Epithelial cell of proximal tubule (primary cell): ENCODE measurements at places on chromosomes 4 and X. TPM values are rescaled to one million over a fixed set of nuclear protein-coding genes. Genes with fewer than 3 reads are reported as not detected.

DNA sequence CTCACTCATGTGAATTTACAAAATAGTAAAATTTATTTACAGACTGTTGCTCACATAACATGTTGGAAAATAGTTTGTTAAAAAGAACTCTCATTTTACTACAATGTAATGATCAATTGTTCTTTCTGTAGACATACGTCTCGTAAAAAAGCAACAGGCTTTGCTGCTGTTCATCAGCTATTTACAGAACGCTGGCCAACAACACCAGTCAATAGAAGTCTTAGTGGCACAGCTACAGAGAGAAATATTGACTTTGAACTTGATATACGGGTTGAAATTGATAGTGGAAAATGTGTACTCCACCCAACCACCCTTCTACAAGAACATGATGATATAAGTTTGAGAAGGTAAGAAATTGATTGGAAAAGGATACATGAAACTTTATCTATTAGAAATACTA is 47.6 kb upstream of the ADAD1 start:
- no peak for DNase-seq

DNA sequence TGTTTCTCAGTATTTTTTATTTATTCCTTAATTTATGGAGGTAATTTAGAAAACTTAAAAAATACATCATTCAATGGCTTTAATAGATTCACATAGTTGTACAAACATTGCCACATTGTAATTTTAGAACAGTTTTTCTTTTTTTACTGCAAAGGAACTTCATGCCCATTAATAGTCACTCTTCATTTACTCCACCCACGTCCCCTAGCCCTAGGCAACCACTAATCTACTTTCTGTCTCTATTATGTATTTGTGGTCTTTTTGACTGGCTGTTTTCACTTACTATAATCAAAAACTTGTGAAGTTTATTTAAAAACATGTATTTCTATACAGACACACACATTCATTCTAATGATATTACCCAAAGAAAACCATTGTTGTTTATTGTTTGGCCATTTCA is 664.8 kb downstream of the GRID2 start:
- DNase-seq, result no peak

- DNase-seq, result no peak
Measured at GRCh38 chr4:129821073-129821472, 725.1 kb downstream of the C4orf33 start.

GRCh38 chrX:109797311-109797975 is 64.4 kb upstream of the ACSL4 start:
- no peak for DNase-seq

DNA sequence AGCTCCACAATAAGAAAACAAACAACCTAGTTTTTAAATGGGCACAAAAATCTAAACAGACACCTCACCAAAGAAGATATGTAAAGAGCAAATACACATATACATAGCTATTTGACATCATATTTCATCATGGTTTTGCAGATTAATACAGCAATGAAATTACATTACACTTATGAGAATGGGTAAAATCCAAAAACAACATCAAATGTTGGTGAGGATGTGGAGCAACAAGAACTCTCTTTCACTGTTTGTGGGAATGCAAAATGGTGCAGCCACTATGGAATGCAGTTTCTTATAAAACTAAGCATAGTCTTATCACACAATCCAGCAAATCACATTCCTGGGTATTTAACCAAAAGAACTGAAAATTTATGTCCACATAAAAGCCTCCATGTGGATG is 25.0 kb downstream of the TLR6 start:
- DNase-seq, result no peak

DNA sequence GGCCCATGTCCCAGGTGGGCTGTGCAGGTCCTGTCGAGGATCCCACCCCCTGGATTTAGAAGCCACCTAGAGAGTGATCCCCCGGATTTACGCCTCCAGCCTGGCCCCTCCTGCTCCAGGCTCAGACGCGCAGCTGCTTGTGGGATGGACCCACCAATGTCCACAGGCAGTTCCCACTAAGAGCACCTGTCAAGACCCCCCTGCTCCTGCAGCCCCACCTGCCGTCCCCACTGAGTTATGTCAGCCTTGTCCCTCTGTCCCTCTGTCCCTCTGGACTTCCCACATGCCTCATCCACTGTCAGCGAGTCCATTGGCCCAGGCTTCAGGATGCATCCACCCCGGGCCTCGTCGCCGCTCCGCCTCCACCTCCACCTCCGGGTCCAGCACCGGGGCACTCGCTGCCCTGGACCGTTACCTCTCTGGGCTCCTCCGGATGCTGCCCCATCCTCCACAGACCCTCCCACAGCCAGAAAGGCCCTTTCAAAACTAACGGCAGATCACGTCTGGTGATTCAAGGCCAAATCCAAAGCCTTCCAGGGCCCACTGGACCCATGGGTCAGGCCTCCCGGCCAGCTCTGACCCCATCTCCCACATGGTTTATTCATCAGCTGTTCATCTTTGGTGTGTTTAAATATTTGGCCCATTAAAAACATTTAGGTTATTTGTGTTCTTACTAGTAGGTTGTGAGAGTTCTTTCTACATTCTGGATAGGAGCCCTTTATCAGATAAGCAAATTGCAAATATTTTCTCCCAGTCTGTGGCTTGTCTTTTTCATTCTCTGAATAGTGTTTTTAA is 28.3 kb downstream of the HTRA3 start:
- DNase-seq, result no peak

DNA sequence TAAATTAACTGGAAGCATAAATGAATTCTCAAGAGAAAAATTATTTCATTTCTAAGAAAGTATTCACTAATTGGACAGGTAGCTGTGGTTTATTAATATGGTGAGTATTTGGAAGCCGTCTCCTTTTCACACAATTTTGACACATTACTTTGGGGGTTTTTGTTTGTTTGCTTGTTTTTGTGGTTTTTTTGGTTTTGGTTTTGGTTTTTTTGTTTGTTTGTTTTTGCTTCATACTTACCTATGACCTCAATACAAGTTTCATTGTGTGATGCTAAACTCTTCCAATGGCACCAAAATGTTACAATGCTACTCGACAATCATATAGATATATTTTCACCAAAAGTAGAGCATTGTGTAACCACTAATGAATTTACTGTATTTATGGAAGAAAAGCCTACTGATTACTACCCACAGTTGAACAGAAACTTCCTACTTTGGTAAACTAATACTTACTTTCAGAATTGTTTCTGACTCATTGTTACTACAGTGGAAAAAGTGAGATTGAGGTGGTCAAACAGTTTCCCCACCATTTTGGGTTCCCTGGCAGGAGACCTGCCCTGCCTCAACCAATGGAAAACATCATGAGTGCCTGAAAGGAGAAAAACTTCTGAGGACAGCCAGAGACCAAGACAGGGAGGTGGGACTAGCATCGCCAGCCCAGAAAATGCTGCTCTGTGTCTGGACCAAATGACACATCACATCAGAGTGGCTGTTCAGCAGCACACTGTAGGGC is 443.1 kb downstream of the HNRNPD start:
- no peak for DNase-seq

GRCh38 chr4:107689912-107690587 is 30.0 kb downstream of the PAPSS1 start:
- DNase-seq, result peak; percentile 56

GRCh38 chr4:107575243-107575642 is 144.8 kb downstream of the PAPSS1 start:
- no peak for DNase-seq

- DNase-seq, result no peak
Measured at GRCh38 chr4:27350161-27350560, 489.5 kb downstream of the STIM2 start.

DNA sequence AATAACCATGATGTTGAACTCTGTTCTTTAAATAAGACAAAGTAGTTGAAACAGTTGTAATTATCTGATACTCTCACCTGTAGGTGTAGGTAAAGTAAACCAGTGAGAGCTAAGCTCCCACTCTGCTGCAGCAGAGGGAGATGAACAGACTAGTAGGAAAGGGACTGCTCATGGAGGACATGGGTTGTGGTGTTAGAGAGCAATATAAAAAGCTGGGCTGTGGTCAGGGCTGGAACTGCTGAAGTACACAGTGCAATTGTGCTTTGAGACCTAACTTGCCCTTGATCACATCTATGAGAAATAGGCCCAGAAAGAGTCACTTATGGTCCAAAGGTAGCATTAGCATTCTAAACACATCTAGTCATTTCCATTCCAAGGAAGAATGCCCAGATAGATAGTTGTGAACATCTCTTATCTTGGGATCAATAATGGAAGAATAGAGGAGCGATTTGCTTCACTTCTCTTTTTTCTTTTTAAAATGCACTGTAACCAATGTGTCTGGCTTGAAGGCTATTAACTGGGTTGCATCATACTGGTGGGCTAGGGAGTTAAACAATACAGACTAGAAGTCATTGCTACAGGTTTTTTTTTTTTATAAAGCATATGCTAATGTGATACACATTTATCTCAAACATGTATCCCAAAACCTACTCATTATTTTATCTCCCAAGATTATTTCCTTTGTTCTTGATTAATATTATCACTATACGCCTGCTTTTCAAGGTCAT is 251.3 kb upstream of the CENPE start:
- no peak for DNase-seq

GRCh38 chr4:16590797-16591196 is 307.6 kb downstream of the LDB2 start:
- DNase-seq, result no peak

- DNase-seq, result no peak
Measured at GRCh38 chrX:101220662-101221260, 1.2 kb downstream of the DRP2 start.

- no peak for DNase-seq
Measured at GRCh38 chrX:148459343-148459742, 41.1 kb upstream of the AFF2 start.

DNA sequence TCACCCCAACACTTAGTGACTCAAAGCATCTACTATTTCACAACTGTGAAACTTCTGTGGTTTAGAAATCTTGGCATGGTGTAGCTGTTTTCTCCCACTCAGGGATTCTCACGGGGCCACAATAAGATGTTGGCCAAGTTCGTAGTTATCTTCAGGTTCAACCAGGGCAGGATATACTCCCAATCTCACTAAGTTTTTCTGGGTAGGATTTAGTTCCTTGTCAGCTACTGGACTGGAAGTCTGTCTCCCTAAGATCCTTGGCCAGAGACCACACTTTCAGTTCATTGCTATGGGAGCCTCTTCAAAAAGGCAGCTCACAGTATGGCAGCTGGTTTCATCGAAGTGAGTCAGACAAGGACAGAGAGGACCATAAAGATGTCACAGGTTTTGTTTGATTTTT is 111.7 kb upstream of the PDHA2 start:
- peak; percentile 78 for DNase-seq

DNA sequence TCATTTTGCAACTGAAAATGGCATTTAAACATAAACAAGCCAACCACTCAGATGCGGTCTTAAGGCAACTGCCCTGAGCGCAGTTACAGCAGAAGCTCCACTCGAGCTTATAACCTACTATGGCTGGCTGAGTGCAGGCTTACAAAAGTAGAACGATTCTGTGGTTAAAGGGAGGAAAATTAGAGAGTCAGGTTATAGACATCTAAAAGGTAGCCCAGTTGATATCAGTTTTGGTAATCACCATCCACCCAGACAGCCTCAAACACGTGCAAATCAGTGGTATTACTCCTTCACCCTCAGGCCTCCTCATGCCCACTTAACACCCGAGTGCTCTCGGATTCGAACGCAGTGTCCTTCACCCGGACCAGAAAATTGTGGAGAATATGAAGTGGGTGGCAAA is 3.1 kb downstream of the LEF1 start:
- DNase-seq, result no peak

DNA sequence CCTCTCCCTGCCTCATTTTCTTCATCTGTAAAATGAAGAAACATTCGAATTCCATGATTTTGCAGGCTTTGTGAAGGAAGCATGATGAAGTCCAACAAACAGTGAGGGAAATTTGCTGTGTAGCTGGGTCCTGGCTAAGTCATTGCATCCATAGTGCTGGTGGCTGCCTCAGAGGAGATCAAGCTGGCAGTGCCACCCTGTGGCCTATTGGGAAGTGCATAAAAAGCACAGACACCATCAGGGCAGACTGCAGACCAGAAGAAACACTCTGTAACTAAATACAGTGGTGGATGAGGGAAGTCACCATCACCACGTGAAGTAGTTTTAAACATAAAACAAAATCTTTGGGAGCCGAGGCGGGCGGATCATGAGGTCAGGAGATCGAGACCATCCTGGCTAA is 40.7 kb upstream of the DDX3X start:
- DNase-seq, result no peak

DNA sequence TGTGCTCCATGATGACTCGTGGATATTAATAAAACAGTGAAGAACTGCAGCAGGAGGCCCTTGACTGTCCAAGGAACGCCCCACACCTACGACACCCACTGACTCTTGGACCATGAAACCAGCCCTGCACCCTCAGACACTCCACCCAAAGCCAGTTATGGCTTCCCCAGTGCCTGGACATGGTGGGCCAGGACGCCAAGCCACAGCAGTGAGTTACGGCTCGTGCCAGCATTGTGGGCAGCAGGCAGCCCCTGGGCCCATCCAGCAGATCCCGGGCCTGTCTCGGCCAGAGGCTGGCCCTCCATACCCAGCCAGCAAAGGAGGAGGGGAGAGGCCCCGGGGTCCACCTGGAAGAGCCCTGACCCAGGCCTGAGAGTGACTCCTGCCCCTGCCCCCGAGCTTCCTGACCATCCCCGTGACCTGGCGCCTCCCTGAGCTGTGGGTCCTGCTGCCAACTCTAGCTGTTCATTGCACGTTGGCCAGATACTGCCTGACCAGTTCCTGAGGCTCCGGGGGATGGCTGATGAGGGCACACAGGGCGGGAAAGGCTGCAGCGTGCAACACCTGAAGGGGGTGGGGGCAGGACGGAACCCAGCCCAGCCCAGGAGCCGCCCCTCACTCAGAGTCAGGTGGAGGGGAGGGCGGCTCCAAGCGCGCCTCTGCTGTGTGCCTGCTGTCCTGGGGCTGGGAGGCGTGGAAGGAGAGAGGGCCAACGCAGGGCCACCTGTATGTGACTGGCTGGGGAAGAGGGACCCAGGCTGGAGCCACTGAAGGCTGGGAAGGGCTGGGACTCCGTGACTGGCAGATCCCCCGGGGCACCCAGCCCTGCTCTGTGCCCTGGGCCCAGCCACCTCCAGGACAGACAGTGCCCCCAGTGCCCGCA is 739 bp downstream of the SLC49A3 start:
- DNase-seq, result no peak

GRCh38 chrX:14598330-14598729 is 69.0 kb downstream of the GLRA2 start:
- DNase-seq, result no peak

GRCh38 chr4:2621419-2621818 is 85.0 kb downstream of the FAM193A start:
- no peak for DNase-seq

- no peak for DNase-seq
Measured at GRCh38 chrX:11960031-11960430, 178.2 kb upstream of the FRMPD4 start.

GRCh38 chrX:65607070-65607742 is 60.2 kb upstream of the MSN start:
- DNase-seq, result no peak

The TEX11 gene
- not detected in 2 replicates for total RNA-seq

The SOX3 gene
- not detected in 2 replicates for total RNA-seq

The CXCL1 gene
- 100 and 158 TPM in 2 replicates for total RNA-seq

The RAB33A gene
- total RNA-seq, result 0.63 TPM in 1 of 2 replicates, not detected in the other

The FGF5 gene
- total RNA-seq, result 2.3 and 5.8 TPM in 2 replicates

The MAGEA11 gene
- not detected in 2 replicates for total RNA-seq

The SUPT20HL2 gene
- not detected in 2 replicates for total RNA-seq

The SLC6A8 gene
- total RNA-seq, result 20.0 and 30.5 TPM in 2 replicates
